ENCODE measurements at places on chromosomes 2 and 18.

- DNase-seq, result no peak
These were observed 21.2 kb downstream of the SCG2 start for GRCh38 chr2:223580951-223581350.

DNA sequence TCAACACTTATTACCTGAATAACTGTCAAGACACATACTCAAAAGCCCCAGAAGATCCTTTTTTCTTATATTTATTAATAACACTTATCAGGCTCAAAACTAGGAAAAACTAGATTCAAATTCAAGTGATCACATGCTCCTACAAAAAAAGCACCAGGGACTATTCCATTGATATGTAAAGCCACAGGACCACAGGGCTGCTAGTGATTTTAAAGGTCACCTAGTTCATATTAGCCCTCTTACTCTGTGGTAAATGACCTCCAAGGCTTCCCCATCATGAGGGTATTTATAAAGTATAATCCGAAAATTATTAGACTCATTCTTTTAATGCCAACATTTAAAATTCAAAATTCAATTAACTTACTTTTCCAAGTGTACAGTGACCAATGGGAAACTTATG, 52.5 kb downstream of the LRPPRC start:
- no peak for DNase-seq

DNA sequence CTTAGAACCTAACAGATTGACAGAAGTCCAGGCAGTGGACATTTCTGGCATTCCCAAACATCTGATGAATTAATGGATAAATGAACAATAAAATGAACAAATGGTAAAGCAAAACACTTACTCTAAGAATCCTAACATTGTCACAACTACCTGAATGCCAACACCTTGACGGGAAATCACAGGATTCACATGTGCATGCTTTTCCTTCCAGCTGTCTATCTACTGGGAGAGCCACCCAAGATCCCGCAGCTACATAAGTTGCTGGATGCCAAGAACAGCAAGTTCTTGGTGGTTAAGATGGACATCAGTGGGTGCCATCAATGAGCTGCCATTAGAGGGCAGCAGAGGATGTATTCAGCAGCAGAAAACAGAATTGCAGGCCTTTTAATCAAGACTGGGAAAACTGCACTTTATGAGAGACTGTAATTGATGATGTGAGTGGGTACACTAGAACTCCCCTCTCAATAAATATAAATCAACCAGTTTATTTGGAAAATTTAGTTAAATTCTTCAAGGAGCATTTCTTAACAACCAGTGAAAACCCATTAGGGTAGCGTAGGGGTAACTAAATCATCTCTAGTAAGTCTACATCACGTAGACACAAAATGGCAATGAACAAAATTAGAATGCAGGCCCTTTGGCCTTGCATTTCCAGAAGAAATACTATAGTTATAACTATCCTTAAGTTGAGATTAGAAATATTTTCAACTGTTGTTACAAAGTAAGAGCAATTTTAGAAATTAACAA, 45.6 kb downstream of the SESTD1 start:
- DNase-seq, result no peak

GRCh38 chr2:163471947-163472346, 263.9 kb downstream of the FIGN start:
- DNase-seq, result no peak

- DNase-seq, result peak; percentile 45
These were observed 1.1 kb upstream of the SLC14A1 start for GRCh38 chr18:45722899-45723298.

- no peak for DNase-seq
These were observed 103.3 kb upstream of the KLF7 start for GRCh38 chr2:207269038-207269437.

DNA sequence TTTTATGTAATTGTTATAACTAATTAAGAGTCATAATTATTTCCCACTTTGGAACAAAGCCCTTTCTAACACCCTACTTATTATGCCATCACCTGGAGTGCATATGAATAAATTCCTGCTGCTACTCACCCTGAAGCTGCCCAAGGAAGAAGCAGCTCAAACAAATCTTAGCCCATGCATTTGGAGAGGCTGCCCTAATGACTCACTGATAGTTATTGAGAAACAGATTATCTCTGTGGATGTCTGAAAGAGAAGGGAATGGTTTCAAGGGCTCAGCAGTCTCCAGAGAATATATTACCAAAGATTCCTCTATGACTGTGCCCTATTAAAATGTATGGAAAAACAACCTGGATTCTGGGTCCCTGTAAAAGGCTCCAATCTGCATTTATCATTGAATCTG, 81.0 kb downstream of the GPR39 start:
- DNase-seq, result no peak

- no peak for DNase-seq
These were observed 833.2 kb upstream of the CHAC2 start for GRCh38 chr2:52934323-52934898.

- no peak for DNase-seq
These were observed 298.5 kb downstream of the ZNF521 start for GRCh38 chr18:25053466-25053865.

- DNase-seq, result no peak
These were observed 266.4 kb downstream of the GPD2 start for GRCh38 chr2:156702541-156702940.

- no peak for DNase-seq
These were observed 166.7 kb downstream of the MCFD2 start for GRCh38 chr2:46748735-46749531.

DNA sequence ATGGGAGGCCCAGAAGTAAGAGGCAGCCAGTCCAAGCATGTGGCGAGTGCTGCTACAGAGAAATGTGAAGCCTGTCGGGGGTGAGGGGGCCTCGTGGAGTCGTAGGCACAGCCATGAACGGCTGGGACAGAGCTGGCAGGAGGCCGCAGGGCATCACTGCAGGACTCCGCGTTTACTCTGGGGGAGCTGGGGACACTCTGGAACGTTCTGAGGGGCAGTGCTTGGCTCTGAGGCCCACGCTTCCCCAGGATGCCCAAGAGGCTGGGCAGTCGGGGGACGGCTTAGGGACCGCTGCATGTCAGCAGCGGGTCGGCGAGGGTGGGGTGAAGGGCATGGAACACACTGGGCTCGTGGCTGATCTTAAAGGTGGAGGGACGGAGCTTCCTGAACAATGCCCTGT, 6.6 kb downstream of the TMEM18 start:
- DNase-seq, result no peak

DNA sequence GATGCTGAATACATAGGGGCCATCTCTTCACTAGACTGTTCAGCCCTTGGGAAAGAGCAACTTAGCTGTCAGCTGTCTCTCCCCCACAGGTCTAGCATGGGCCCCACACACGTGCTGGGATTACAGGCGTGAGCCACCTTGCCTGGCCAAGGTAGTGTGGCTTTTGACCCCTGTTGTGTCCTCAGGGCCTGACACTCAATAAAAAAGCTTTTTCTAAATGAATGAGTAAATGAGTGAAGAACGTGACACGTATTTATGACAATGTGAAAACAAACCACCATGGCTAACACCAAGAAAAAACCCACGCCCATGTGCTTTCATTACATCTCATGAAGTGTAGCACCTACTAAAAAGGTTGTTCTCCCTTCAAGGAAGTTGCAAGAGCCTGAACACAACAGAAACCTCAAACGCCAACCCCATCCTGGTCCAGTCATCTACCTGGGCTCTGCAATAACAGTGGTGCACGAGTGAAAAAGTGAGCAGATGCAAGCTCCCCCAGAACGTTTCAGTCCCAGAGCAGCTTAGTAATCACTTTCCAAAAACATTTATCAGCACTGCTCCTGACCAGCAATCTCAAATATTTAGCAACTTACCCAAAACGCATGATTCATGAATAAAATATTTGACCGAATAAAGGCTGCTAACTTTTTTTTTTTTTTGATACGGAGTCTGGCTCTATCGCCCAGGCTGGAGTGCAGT, 3.4 kb downstream of the WDFY1 start:
- DNase-seq, result no peak

DNA sequence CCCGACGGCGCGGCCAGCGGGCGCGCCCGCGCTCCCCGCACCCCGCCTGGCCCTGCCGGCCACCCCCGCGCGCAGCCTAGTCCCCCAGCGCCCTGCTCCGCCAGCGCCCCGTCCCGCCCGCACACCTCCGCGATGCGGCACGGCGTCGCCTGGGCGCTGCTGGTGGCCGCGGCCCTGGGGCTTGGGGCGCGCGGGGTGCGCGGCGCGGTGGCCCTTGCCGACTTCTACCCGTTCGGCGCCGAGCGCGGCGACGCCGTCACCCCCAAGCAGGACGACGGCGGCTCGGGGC, 232 bp downstream of the SNED1 start:
- no peak for DNase-seq

- no peak for DNase-seq
These were observed 343.5 kb downstream of the MTX2 start for GRCh38 chr2:176612736-176613135.

DNA sequence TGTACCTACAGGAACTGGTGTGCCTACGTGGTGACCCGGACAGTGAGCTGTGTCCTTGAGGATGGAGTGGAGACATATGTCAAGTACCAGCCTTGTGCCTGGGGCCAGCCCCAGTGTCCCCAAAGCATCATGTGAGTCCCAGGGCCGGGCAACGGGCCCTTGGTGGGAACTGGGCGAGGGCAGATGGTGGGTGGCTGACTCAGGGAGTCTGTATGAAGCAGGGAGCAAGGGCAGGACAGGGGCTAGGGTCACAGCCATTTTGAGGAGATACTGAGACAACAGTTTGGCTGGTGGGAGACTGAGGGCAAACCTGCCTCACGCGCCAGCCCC, 1.7 kb downstream of the EMILIN1 start:
- no peak for DNase-seq

All from stimulated activated CD8-positive, alpha-beta memory T cell treated with anti-CD3 and anti-CD28 coated beads, Interleukin-7, amount 100 ng/mL, for 1 hour (primary cell).